ENCODE measurements at places on chromosomes 4 and X. TPM values are rescaled to one million over a fixed set of nuclear protein-coding genes. Genes with fewer than 3 reads are reported as not detected.

Gene ODAPH
- total RNA-seq = not detected

Gene PLP2
- 234 TPM for total RNA-seq

Gene SLC9B1
- 2.4 TPM for total RNA-seq

Gene KCNIP4
- not detected for total RNA-seq

Gene MAGEA12
- total RNA-seq = not detected

Gene MSANTD1
- 0.45 TPM for total RNA-seq

DNA sequence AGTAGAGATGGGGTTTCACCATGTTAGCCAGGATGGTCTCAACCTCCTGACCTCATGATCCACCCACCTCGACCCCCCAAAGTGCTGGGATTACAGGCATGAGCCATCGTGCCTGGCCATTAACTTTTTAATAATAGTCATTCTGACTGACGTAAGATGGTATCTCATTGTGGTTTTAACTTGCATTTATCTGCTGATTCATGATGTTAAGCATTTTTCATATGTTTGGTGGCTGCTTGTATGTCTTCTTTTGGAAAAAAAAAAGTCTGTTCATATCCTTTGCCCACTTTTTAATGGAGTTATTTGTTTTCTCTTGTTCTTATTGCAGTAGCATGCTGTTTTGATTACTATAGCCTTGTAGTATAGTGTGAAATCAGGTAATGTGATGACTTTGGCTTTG lies 45.8 kb downstream of the ANXA10 start:
- no peaks in the 10 kb centered on the region for H3K36me3 ChIP-seq
- no peaks in the 10 kb centered on the region for H3K4me1 ChIP-seq
- no peak for DNase-seq
- no peak overlapping the region for H3K27ac ChIP-seq
- no peak overlapping the region for H3K4me3 ChIP-seq
- H3K27me3 ChIP-seq = no peaks in the 10 kb centered on the region

GRCh38 chr4:83850435-83850834 lies 314.5 kb downstream of the GPAT3 start:
- no peak for DNase-seq
- no peak overlapping the region for H3K4me3 ChIP-seq
- H3K27ac ChIP-seq = no peak overlapping the region
- no peaks in the 10 kb centered on the region for H3K36me3 ChIP-seq
- H3K4me1 ChIP-seq = no peaks in the 10 kb centered on the region

- no peaks in the 10 kb centered on the region for H3K27me3 ChIP-seq
- no peak for DNase-seq
- no peak overlapping the region for H3K4me3 ChIP-seq
- no peak overlapping the region for H3K27ac ChIP-seq
Measured at GRCh38 chrX:40060356-40060845, 37.4 kb downstream of the BCOR start.

GRCh38 chr4:115356176-115356575 lies 242.8 kb upstream of the NDST4 start:
- H3K4me3 ChIP-seq = no peak overlapping the region
- H3K27me3 ChIP-seq = no peaks in the 10 kb centered on the region
- no peaks in the 10 kb centered on the region for H3K4me1 ChIP-seq
- no peak for DNase-seq
- H3K36me3 ChIP-seq = no peaks in the 10 kb centered on the region

DNA sequence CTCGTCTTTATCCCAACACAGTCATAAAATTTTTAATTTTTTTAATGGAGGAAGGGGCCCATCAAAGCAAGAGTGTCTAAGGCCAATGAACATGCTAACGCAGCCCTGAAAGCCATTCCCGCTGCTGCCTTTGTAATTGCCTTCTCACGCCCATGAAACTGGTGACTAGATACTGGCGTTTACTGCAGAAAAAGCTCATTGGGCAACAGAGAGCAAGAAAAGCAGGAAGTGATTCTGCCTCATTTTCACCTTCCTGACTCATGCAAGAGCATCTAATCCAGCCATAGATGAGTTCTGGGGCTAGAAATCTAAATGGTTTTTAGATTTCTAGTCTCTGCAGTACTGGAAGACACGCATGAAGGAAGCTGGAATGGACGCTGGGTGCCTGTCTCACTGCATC lies 72.5 kb downstream of the ANXA3 start:
- no peaks in the 10 kb centered on the region for H3K27me3 ChIP-seq
- peaks cover 3% of the 10 kb centered on the region for H3K4me1 ChIP-seq
- no peak overlapping the region for H3K27ac ChIP-seq
- no peaks in the 10 kb centered on the region for H3K36me3 ChIP-seq

DNA sequence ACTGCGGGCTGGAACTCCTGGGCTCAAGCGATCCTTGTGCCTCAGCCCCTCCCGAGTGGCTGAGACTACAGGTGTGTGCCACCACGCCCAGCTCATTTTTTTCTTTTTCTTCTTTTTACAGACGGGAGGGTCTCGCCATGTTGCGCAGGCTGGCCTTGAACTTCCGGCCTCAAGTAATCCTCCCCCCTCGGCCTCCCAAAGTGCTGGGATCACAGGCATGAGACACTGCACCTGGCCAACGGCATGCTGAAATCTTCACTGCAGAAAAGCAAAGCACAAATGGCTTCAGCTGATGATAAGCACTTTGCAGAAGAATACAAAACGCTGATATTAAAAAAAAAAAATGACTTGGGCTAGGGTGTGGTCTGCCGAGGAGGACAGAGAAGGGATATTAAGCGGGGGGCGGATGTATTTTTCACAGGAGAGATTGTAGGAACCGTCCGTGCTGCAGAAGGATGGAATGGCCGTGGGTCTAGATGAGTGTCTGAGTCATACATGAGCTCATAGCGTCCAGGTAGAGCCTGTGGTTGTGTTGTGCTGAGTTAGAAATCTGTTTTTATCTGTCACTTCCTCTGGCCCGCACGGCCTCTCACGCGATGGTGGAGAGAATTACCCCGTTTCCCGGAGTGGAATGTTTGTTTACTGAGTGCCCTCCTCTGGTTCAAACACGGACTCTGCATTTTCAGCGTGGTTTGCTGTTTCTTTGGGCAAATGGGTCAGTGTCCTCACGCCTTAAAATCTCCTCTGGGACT lies 8.5 kb upstream of the AKAP17A start:
- no peaks in the 10 kb centered on the region for H3K27me3 ChIP-seq
- peak overlapping the region; percentile 59 for H3K4me3 ChIP-seq
- H3K4me1 ChIP-seq = peaks cover 29% of the 10 kb centered on the region
- no peaks in the 10 kb centered on the region for H3K36me3 ChIP-seq
- peak; percentile 91 for DNase-seq

Measured in activated CD4-positive, alpha-beta memory T cell treated with anti-CD3 and anti-CD28 coated beads for 36 hours (primary cell).